ENCODE measurements at places on chromosomes 2 and 18. TPM values are rescaled to one million over a fixed set of nuclear protein-coding genes. Genes with fewer than 3 reads are reported as not detected.

The GPR39 gene
- 2.6 TPM for polyA plus RNA-seq

The EPB41L3 gene
- 63.1 TPM for polyA plus RNA-seq

The PID1 gene
- polyA plus RNA-seq, result 5.0 TPM

The GFPT1 gene
- polyA plus RNA-seq, result 36.0 TPM

The SPATA3 gene
- not detected for polyA plus RNA-seq

DNA sequence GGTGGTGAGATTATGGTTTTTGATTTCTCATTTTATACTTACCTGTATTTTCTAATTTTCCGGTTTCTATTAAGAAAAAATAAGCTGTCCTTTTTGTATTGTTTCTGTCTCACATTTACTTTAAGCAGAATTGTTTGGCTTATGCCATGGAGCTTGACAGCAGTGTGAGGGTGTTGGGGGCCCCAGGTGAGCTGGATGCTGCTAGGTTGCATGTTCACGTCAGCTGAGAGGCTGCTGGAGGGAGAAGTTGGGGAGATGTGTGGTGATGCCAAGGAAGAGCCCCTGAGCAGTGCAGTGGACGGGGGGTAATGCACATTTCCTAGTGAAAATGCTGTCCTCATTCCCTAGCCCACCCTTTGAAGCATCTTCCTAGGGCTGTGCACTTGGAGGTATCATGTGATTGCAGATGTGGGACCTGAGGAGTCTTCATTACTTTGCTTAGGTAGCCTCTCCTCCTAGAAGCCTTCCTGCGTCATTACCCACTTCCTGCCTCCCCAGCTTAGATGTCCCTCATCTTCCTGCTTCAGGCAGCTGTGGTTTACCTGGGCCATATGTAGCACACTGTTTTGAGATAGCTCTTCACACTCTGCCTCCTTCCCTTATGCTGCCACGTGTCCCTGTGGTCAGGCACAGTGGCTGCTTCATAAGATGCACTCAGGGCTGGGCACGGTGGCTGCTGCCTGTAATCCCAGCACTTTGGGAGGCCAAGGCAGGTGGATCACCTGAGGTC lies 16.2 kb downstream of the ATG16L1 start:
- DNase-seq, result no peak

DNA sequence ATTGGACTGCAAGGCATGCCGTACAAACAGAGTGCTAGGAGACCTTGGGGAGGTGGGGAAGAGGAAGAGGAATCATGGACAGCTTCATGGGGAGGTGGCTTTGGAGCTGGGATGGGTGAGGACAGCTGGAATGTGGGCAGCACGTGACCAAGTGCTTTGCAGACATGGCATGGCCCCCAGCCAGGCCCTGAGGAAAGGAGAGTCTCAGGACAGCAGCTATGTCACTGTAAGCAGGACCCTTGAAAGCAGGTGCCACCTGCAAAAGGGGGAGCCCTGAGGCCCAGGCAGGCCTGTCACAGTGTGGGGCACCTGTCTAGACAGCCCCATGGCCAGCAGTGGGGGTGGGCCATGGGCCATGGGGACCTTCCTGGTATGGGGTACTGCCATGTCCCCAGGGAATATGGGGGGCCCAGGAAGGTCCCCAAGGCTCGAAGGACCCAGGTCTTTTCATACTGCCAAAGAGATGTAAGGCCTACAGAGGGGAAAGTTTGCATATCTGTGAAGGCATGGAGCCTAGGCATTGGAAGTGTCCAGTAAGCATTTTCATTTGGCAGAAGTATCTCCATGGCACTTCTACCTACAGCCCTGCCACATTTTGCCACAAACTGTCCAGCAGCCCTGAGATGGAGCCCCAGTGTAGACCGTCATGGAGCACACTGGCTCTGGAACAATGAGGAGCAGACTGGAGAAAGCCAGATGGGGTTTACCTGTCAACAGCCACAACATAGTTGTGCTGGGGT lies 9.9 kb downstream of the PAX8 start:
- no peak for DNase-seq

DNA sequence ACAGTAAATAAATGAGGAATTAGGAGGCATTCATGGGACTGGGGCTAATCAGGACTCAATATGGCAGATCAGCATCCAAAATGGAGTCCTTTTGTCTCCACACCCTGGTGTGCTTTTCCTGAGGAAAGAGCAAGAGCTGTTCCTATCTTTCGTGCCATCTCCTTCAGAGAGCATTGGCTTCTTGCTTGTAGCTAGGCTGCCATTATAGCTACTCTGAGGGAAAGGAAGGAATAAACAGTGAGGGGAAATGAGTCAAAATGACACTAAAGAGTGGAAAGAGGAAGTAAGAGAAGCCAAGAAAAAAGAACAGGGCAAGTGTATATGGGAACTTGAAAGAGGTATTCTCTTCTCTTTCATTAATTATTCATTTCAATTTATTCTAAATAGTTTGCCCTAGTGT lies 8.4 kb upstream of the NMI start:
- DNase-seq, result no peak

- DNase-seq, result no peak
Observed at GRCh38 chr18:69900941-69901340, 46.7 kb downstream of the CD226 start.

GRCh38 chr2:201768918-201769317 lies 11.8 kb downstream of the ALS2 start:
- DNase-seq, result no peak

DNA sequence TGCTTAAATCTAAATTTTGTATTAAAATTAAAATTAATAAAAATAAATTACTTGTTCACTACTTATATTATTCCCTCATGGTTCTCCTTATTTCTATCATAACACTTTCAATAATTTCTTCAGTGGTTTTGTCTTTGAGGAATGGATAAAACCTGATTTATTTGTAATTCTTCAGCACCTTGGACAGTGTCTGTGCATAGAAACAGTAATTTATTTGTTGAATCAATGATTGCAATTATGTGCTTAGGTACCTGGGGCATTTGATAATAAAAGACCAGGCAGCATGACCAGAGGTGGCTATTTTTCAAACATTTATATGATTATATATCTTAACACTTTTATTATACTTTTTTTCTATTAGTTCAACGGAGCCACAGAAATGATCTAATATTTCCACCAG lies 1062.7 kb downstream of the DSC3 start:
- no peak for DNase-seq

GRCh38 chr2:16617282-16618266 lies 48.1 kb downstream of the CYRIA start:
- no peak for DNase-seq

DNA sequence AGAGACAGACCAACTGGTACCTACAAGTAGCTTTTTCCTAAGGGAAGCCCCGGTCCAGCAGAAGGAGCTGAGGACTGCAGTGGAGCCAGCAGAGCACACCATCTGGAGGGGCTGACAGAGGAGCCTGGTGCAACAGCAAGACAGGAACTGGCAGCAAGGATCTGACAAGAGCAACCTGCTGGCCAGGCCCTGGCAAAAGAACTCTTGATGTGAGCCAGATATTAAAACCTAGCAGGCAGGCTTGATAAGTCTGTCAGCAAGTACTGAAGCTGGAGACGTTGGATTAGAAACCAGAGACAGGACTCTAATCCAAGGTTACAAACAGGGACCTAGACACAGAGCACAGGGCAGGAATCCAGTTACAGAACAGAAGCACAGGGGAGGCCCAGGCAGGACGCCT lies 260.7 kb upstream of the MGAT5 start:
- no peak for DNase-seq

DNA sequence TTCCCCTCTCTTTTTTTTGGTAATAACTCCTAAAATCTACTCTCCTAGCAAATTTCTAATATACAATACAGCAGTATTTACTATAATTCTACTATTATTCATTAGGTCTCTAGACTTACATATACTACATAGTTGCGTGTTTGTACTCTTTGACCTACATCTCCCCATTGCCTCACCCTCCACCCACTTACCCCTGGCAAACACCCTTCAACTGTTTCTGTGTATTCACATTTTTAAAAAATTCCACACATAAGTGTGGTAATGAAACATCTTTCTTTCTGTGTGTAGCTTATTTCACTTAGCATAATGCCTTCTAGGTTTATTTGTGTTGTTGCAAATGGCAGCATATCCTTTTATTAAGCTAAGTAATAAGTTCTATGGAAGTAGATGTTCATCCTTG lies 336.0 kb downstream of the CCDC85A start:
- DNase-seq, result no peak

DNA sequence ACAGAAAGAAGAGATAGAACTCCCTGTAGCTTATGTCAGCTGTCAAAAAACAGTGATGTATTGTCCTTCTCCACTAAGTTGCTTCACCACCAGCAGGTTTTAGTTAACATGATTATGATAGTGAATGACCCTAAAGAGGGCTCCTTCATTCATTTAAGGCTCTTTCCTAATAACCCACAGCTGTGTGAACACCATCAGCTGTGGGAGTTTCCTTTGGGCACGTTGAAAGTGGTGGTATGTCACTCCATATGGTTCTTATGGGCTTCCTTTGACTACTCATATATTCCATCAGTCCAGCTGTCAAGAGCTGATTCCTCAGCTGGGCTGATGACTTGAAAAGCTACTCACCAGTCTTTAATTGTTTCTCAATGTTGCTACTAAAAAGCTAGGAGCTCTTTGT lies 210.3 kb downstream of the UBE2E3 start:
- DNase-seq, result no peak

DNA sequence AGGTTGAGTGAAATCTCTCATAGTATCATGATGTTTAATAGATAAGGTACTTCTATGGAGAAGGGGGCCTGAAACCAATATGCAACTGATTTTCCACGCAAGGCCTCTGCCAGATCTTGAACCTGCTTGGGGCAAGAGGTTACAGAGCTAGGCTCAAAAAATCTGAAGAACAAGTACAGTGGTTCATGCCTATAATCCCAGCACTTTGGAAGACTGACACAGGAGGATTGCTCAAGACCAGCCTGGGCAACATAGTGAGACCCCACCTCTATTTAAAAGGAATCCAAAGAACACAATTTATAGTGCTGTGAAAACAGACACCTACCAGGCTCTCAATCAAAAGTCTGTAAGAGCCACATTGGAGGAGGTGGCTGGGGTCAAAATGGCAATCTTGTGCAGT lies 28.6 kb downstream of the HADHA start:
- DNase-seq, result no peak

DNA sequence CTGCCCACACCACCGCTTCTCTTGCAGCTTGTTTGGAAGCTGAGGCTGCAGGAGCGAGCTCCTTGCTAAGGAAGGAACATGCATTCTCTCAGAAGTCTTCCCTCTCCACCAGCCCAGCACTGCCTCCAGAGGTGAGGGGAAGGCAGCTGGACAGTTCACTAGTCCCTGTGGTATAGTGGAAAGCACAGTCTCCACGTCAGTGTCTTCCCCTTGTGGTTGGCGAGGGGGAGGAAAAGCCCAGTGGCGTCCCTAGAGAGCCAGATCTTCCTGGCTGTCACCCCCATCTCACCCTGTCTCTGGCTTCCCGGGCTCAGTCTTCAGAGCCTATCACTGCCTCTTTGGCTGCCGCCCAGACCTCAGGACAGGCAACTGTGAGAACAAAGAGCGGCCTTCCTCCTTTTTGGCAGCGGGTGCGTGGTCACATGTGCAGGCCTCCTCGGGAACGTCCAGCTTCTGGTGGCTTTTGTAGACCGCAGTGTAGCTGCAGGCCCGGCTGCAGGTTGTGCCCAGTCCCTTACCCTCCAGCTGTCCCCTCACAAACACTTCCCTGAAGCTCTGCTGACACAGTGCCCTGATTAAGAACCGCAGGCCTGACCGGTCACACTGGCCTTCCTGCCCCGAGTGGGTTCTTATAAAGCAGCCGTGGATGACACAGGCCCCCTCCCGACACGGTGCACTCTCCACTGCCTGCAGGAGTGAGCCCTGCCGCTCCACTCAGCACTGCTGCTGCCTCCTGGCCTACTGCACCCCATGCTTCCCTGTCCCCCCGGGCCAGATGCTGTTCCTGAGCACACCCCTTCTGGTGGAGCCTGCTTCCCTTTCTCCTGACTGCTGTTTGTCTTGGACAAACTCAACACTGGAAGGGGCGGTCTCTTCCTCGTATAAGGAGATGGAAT lies 90.9 kb downstream of the RNF144A start:
- no peak for DNase-seq

GRCh38 chr2:134052173-134052572 lies 201.7 kb upstream of the MGAT5 start:
- DNase-seq, result no peak

DNA sequence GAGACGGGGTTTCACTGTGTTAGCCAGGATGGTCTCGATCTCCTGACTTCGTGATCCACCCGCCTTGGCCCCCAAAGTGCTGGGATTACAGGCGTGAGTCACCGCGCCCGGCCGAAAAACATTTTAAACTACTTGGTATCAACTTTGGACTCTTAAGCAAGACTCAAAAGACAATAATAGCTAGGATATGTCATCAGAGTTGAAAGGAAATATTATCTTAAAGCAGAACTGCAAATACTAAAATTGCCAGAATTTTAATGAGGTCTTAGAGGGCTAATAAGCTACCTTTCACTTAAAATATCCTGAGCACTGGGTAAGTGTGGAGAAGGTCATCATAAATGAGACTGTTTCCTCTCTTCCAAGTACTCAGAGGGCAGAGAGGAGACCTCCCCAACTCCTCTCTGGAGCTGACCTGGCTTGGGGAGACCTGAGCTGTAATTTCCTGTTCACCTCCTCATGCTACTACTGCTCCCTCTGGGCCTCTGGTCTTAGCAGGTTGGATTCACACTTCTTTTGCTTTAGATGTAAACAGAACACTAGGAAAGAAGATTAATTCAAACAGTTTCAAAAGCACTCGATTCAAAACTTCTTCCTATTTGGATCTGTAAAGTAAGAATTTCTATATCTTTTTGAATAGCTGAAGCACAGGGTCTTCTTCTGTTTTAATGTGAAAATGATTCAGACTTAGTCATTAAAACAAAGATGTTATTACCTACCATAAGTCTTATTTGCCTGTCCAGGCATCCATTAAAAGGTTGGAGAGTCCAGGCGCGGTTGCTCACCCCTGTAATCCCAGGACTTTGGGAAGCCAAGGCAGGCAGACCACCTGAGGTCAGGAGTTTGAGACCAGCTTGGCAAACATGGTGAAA lies 16.5 kb downstream of the CNRIP1 start:
- DNase-seq, result no peak

- no peak for DNase-seq
Observed at GRCh38 chr2:61771904-61772845, 81.7 kb downstream of the FAM161A start.

DNA sequence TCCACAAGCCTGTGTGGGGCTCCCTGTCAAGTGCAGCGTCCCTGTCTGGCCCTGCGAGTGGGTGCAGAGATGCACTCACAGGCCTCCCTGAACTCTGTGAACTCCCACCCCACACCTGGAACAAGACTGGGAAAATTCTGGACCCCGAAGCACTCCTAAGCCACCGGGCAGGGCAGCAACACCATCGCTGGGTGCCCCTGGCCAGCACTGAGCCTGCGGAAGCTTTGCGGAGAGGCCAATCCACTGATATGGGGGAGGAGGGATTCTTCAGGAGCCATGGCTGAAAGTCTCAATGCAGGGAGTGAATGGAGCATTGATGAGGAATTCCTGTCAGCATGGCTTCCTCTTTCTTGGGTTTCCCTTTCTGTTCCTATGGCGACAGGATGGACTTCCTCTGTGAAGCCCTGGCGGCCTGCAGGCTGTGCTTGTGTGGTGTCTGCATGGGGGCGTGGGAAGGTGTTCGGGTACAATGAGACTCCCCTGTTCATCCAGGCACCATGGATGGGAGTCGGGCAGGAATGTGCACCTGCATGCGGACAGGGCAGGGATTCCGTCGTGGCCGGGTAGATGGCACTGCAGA lies 15.1 kb downstream of the TRIB2 start:
- DNase-seq, result no peak

Measured in renal cortex interstitium (tissue), 15 donors.